Kidney capillary endothelial cell (primary cell): ENCODE measurements at places on chromosomes 4 and X.

- DNase-seq = no peak
These were observed 817.2 kb downstream of the GLUD2 start for GRCh38 chrX:121864561-121864960.

GRCh38 chr4:170949084-170949483 is 859.3 kb upstream of the AADAT start:
- no peak for DNase-seq

DNA sequence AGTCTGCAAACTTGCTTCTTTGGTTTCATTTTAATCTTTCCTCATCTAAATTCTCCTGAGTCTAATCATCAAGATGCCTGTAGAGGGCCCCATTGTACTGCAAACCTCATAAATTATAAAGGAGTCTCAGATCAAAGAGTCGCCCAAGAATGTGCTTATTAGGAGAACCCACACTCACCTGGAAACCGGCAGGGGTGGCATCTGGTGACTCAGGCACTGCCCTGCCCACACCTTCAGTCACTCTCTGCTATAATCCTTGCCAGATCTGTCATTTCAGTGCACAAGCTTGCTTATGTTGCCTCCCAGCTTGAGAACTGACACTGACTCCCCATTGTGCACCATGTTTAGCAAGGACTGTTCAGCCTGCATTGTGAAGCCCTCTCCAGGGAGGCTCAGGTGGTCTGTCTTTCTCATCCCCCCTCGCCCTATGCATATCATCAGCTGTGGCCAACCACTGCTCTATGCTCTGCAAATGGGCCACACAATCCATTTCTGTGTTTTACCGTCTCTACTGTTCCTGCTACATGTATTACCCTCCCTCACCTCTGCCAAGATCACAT is 12.4 kb downstream of the EPGN start:
- DNase-seq = peak; percentile 51

DNA sequence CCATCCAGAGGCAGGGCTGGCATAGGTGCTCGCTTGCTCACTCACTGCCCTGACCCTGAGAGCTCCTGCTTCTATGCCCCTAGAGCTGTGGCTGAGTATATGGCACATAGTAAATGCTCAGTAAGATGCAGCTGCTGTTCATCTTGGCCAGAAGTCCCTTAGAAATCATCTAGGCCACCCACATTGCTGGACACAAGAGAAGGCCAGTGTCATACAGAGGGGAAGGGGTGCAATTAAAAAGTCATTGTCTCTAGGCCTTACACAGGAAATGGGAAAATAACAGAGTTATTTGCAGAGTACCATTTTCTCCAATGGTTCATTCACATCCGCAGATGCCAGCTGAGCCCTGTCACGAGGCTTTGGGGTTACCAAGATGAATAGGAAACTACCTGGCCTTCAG is 88.8 kb downstream of the MAMLD1 start:
- DNase-seq = no peak

DNA sequence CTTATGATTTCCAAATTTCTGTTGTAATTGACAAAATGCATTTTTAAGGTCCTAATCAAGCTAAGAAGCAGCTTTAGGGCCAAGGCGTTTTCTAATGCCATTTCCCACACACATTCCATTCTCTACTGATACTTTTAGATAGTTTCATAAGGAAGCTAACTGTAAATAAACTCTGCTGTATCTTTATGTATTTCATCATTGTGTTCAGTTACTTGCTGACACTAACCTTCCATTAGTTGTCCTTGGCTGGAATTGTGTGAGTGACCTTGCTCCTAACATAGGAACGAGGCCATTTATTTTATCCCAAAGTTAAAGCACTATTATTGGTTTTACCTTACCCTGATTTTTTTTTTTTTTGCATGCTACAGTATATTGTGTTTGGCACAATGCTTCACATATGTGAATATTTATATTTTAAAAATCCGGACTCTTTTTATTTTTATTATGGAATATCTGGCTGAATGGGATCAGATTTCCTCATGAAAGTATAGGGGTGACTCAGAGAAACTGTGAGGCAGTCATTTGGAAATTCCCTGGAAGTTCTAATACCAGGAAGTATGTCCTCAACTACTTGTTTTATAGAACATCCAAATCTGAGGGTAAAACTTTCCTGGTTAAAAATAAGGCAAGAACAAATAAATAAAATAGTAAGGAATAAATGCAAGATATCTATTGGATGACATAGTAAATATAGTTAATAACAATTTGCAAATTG is 62.7 kb upstream of the SORBS2 start:
- peak; percentile 22 for DNase-seq
